ENCODE measurements at places on chromosomes 1 and 21. TPM values are rescaled to one million over a fixed set of nuclear protein-coding genes. Genes with fewer than 3 reads are reported as not detected.

PRAMEF6 gene
- not detected for polyA plus RNA-seq

FMO4 gene
- polyA plus RNA-seq = 3.4 TPM

NCF2 gene
- polyA plus RNA-seq = 5.5 TPM

PSRC1 gene
- polyA plus RNA-seq = 14.0 TPM

HRNR gene
- polyA plus RNA-seq = 0.31 TPM

LYPD8 gene
- not detected for polyA plus RNA-seq

KIF26B gene
- 1.5 TPM for polyA plus RNA-seq

CNKSR1 gene
- polyA plus RNA-seq = 2.5 TPM

RNASEL gene
- polyA plus RNA-seq = 7.4 TPM

- DNase-seq = no peak
These were observed 100.4 kb downstream of the SPATA6 start for GRCh38 chr1:48371598-48371997.

DNA sequence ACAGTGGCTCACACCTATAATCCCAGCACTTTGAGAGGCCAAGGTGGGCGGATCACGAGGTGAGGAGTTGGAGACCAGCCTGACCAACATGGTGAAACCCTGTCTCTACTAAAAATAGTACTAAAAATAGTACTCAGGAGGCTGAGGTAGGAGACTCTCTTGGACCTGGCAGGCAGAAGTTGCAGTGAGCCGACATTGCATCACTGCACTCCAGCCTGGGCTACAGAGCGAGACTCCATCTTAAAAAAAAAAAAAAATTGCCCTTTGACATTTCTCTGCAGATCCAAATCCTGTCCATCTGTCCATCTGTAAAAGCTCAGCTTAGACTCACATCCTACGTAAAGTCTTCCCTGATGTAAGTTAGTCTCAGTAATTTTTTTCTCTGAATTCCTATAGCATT lies 6.2 kb upstream of the NCF2 start:
- no peak for DNase-seq

GRCh38 chr1:16043521-16043920 lies at the start of gene CLCNKB:
TSS of gene CLCNKB (plus strand) at chr1:16043782. CDS start at chr1:16044493, 711 bp downstream.
- no peak for DNase-seq

DNA sequence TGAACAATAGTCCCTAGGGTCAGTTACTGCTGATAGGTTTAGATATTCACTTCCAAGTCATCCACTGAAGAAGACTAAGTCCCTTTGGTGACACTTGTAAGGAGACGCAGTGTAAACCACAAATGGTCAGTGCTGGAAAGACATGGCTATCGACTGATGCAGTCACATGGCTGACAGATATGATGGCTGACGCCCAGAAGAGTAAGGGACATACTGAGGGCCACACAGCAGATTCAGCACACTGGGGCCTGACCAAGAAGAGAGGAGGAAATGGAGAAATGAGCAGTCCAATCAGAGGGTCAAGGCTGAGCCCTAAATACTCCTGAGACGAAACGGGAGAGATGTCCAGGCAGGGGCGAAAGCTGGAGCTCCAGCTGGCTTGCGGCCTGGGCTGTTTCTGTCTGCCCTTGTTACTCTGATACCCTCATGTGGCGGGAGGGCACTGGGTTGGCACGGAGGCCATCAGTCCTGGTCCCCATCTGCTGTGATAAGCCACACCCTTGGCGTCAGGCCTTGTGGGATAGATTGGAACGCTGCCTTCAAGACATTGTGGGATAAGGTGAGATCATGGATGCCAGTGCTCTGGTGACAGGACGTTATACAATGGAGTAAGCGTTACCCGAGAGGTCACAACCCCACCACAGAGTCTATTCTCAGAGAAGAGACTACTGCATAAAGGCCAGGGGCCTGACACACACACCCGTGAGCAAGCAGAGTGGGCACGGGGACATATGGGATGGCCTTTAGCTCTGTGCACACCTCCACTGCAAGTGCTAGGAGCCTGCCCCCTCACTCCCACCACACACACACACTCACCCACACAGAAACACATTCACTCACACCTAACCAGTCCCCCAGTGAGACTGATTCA lies 158.4 kb downstream of the TRABD2B start:
- no peak for DNase-seq

- DNase-seq = no peak
These were observed 27.0 kb downstream of the RAP1GAP start for GRCh38 chr1:21641967-21642739.

DNA sequence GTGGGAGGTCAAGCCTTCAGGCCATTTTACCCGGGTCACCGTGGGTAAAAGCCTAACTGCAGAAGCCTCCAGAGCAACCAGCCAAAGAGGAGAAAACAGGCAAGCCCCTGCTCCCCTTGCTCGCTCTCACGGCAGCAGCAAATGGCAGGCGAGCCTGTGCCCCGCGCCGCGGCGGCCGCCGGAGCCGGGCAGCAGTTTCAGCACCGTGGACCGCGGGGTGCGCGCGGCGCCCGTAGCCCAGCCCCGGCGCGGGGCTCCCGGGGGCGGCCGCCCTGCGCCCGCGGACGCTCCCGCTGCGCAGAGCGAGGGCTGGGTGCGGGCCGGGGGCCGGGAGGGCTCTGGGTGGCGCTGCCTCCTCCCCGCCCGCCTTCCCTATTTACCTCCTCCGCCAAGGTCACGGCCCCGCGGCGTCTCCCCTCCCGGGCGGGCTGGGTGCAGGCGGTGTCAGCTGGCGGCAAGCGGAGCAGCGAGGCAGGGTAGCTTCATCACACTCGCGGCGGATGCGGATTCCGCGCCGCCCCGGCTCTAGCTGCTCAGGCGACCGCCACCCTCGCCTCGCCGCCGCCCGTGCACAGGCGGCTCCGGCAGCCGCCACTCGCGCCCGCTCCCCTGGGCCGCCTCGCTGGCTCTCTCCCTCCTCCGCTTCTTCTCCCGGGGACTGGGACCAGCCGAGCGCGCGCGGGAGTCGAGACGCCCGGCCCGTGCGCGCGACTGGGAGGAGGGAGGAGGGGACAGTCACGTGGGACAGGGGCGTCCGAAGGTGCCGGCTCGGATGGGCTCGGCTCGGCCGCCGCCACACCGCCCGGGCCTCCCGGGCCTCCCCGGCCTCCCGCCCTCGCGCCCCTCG lies at the start of gene RGS7:
TSS of gene RGS7 (minus strand) at position 687 of the 847 bp plus-strand sequence.
- DNase-seq = peak; percentile 24

DNA sequence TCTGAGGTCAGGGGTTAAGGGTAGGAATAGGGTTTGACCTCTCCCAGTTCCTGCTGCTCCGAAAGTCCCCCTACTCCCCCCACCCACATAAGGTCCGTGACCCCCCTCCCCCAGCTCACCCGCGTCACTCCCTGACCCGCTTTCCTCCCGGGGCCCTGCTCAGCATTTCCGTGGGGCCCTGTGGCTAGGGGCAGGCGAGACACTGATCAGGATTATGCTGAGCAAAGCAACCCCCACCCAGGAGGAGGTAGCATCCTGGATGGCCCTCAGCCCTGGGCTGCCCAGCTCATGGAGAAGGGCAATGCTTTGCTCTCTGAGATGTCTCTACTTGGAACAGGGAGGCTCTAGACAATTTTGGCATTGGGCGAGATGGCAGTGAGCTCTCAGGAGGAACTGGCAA lies 3.7 kb downstream of the RORC start:
- DNase-seq = no peak

DNA sequence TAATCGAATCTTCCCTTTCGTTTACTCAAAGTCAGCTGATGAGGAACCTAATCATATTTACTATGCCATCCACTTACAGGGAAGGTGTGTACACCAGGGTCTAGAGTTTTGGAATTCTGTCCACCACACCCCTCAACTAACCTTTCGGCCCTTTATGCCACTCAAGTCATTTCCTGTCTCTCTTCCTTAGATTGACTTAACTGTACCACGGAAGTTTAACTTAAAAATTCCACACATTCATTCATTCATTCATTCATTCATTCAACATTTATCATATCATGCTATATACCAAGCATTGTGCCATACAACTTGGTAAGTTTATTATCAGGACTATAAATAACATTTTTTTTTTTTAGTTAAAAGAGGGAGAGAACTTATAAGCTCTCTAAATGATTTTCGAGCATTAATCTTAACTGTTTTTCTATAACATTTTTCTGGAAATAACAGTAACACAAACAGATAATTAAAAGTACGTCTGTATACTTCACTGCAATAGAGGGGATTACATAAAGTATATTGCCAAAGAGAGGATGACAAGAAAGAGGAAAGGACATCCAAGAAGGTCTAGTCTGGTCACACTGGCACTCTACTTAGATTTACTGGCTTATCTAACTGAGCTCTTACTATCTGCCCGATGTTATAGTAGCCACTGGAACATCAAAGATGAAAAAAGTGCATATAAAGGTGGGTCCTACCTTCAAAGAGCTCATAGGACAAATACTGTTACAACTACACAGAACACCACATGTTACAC lies 243.7 kb downstream of the PBX1 start:
- DNase-seq = no peak

DNA sequence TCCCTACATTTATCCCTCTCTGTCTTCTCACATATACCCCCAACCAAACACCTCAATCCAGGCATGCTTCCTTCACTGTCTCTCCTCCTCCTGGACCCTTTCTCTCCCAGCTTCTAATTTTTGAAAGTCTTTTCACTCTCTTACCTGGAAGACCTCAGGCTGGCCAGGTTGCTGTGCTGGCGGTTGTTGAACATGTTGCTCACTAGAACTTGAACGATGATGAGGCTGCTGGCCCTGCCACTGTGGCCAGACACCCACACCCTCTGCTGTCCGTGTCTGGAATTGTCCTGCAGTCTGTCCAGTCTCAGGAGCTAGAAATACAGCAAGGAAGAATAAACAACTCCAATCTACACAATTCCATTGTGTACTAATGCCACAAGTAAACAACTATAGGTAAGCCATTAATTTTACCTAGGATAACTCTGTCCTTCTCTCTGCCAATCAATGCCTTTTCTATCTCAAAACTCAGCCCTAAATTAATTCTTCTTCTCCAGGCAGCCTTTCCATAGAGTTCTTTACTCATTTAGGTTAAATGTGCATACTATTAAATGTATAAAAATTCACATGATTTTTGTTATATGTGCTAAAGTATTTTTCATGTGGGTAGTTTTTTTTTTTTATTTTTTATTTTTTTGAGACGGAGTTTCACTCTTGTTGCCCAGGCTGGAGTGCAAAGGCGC lies 5.1 kb upstream of the CTSK start:
- peak; percentile 30 for DNase-seq

DNA sequence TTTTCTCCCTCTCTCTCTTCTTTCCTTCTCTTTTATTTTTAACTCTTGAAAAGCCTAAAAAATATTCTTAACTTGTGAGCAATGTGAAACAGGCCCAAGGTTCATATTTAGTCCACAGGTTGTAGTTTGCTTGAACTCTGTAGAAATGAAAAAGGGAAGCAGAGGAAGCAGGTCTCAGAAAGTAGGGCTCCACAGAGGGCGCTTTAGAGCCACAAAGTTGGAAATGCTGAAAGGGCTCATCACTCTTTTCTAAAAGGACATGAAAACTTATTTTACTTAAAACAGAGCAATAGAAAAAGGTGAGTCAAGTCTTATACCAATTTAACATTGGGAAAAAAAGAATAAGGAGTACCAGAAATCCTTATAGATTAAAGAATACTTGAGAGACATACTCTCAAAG lies 247.0 kb downstream of the USP25 start:
- DNase-seq = no peak

- no peak for DNase-seq
These were observed 36.0 kb upstream of the DIP2A start for GRCh38 chr21:46422636-46423241.

DNA sequence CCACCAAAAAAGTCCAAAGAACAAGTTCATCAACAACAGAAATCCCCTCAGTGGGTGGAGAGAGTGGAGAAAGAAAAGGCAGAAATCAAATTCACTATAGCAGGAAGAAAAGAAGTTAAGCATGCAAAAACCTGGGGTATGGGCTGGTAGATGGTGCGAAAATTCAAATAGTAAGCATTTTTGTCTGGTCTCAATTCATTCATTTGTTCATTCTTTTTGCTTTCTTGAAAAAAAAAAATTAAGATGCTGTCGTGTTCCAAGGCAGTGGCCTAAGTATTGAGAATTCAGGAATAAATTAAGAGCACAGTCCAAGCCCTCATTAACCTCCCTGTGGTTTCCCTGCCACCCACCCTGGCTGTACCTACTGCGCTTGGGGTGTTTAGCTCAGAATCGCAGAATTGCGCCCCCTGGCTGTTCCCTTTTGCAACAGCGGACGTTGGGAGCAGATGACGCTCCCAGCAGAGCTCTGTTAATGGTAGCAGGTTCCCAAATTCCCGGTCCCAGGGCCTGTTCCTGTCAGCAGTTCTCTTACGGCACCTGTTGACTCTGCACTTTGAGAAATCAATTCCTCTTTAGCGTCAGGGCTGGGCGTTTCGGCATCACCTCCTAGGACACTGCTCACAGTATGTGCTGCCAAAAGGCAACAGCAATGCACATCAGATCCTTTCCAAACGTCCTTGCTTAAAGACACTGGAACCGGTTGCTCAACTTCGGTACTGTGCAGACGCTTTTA lies 34.0 kb upstream of the SSX2IP start:
- no peak for DNase-seq

DNA sequence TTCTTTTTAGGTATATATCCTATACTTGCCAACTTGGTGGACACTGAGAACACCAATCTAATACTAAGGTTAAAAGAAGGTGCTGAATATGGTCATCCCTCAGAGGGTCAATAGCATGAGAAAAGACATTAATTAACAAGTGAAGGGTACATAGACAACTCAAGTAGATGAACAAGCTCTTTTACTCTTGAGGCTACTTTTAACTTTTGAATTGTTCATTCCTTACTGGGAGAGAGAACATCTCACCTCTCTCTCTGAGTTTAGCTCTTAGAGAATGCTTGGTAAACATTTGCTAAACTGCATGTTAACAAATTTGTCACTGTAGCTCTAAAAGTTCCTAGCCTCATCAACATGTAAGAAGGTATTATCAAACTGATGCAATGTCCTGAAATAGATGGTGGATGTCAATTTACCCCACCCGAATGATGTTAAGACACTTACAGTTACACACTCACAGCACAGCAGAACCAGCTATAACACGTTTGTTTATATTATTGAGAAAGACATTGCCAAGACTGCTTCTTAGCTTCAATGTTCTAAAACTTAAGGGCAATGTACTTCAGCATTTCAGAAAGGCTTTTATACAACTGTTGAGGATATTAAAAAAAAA lies 35.9 kb downstream of the HEATR1 start:
- DNase-seq = no peak

DNA sequence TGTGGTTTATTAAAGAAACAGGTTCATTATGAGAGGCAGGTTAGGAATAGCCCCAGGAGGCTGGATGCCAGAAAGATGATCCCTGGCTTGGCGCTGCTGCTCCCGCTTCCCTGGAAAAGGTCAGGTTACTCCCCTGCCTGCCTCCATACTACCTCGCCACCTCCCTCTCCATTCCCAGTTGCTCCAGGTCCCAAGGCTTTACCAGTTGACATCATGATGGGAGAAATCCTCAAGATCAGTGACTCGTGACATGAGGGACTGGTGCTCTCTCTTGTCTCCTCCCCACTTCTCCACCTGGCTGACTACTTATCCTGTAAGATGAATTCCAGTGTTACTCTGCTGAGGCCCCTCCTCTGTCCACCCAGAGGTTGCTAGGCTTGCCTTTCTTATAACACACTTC lies 19.7 kb downstream of the VASH2 start:
- DNase-seq = no peak

DNA sequence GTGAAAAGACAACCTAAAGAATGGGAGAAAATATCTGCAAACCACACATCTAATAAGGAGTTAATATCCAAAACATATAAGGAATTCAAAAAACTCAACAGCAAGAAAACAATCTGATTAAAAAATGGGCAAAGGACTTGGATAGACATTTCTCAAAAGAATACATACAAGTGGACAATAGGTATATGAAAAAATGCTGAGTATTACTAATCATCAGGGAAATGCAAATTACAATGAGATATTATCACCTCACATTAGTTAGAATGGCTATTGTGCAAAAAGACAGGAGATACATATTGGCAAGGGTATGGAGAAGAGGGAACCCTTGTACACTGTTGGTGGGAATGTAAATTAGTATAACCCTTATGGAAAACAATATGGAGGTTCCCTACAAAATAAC lies 44.9 kb downstream of the TRMT1L start:
- no peak for DNase-seq
